Progenitor cell of endocrine pancreas (in vitro differentiated cells): ENCODE measurements at places on chromosomes 16 and 17. TPM values are rescaled to one million over a fixed set of nuclear protein-coding genes. Genes with fewer than 3 reads are reported as not detected.

- no peaks in the 10 kb centered on the region for H3K4me1 ChIP-seq
- H3K36me3 ChIP-seq: peaks cover 21% of the 10 kb centered on the region
- DNase-seq: no peak
- no peak overlapping the region for H3K27ac ChIP-seq
These were observed 11.3 kb downstream of the NUBP1 start for GRCh38 chr16:10754941-10755340.

DNA sequence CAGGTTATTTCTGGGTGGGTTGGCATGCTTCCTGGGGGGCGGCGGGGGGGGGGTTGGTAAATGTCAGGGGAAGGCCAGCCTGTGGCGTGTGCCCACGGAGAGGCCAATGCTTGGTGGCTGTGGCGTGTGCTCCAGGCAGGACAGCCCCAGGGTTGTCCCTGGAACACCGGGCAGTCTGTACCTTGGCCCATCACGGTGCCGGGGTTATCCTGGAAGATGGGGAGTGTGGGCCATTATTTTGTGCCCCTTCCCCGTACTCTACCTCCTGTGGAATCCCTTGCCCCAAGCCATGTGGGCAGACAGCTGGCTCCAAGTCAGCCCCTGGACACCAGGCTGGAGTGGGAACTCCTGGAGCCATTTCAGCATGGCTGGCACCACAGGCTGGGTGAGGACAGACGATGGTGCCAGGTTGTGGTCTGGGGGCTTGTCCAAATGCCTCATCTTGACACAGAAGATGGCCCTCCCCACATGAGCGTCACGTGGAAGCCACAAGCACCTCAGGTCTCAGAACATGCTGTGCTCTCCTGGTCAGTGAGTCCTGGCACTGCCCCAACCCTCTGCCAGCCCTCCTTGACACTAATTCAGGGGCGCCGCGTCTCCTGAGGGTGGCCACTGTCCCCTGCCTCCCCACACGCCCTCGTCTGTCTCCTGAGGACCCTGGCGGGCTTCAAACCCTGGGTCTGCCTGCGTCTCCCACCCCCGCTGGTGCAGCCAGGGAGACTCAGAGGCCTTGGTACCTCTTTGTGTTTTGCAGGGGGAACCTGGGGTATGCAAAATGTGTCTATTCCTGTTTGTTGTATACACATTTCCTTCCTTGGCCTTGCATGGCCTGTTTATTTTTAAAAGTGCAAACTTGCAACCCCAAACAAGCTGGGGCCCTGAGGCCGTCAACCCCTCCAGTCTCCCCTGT lies 4.3 kb downstream of the SLC16A3 start:
- H3K4me3 ChIP-seq: no peak overlapping the region
- peaks cover 5% of the 10 kb centered on the region for H3K27me3 ChIP-seq
- H3K36me3 ChIP-seq: peaks cover 2% of the 10 kb centered on the region
- DNase-seq: no peak
- peaks cover 8% of the 10 kb centered on the region for H3K4me1 ChIP-seq

- no peaks in the 10 kb centered on the region for H3K36me3 ChIP-seq
- H3K27ac ChIP-seq: no peak overlapping the region
- H3K4me1 ChIP-seq: no peaks in the 10 kb centered on the region
- DNase-seq: no peak
- H3K27me3 ChIP-seq: no peaks in the 10 kb centered on the region
- no peak overlapping the region for H3K4me3 ChIP-seq
These were observed 616.7 kb downstream of the KCNJ2 start for GRCh38 chr17:70786081-70786480.

The TAF15 gene
- 282 and 287 TPM in 2 replicates for total RNA-seq

The GPR142 gene
- 6.0 and 6.6 TPM in 2 replicates for total RNA-seq

The SOCS3 gene
- total RNA-seq: 5.4 and 5.8 TPM in 2 replicates

The ASGR1 gene
- 10.6 and 11.1 TPM in 2 replicates for total RNA-seq

DNA sequence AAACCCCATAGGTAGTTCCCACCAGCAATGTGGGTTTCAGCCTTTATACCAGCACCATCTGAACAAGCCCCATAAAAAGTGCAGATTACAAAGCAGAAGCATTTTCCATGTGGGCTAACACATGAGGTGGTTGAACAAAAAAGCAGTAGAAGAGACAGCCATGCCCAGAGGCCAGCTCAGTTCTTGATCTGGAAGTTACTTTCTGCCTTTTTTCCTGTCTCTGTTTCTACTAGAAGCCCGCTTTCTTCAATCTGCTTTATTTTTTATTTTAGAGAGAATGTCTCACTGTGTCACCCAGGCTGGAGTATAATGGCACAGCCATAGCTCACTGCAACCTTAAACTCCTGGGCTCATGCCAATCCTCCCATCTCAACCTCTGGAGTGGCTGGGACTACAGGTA lies 31.5 kb upstream of the APOH start:
- no peak overlapping the region for H3K27ac ChIP-seq
- no peak overlapping the region for H3K4me3 ChIP-seq
- no peaks in the 10 kb centered on the region for H3K4me1 ChIP-seq
- H3K27me3 ChIP-seq: no peaks in the 10 kb centered on the region
- H3K36me3 ChIP-seq: no peaks in the 10 kb centered on the region

The SLC7A6OS gene
- 23.9 and 25.9 TPM in 2 replicates for total RNA-seq

- no peak overlapping the region for H3K27ac ChIP-seq
- H3K36me3 ChIP-seq: no peaks in the 10 kb centered on the region
- no peak for DNase-seq
- peaks cover 12% of the 10 kb centered on the region for H3K27me3 ChIP-seq
- H3K4me3 ChIP-seq: no peak overlapping the region
These were observed 108.1 kb downstream of the SNX11 start for GRCh38 chr17:48215583-48216139.

DNA sequence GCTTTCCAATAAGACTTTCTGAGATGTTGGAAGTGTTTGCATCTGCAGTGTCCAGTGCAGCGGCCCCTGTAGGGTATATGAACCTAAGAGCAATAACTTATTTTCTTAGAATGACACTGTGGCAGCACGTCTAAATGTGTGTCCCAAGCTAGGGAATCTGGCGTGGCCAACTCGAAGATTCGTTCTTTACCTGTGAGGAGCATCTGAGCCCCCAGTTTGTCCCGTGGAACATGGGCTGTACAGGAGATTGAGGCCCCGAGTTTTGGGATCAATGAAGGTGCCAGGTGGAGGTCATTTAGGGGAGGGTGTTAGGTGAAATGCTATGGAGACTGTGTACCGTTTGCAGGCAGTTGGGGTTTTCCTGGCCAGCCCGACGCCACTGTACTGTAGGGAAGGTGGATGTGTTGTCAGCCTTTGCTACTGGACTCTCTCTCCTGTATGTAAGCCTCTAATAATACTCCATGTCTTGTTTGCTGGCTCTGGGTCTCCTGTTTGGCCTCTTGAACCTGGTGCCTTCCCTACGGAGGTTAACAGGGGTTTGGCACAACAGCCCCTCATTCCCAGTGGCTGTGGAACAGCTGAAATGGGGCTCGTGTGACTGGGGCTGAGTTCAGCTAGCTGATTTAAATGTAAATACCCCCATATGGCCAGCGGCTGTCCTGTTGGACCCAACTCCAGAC lies 45.5 kb upstream of the SDK2 start:
- no peak overlapping the region for H3K27ac ChIP-seq
- H3K36me3 ChIP-seq: no peaks in the 10 kb centered on the region
- H3K4me1 ChIP-seq: no peaks in the 10 kb centered on the region

DNA sequence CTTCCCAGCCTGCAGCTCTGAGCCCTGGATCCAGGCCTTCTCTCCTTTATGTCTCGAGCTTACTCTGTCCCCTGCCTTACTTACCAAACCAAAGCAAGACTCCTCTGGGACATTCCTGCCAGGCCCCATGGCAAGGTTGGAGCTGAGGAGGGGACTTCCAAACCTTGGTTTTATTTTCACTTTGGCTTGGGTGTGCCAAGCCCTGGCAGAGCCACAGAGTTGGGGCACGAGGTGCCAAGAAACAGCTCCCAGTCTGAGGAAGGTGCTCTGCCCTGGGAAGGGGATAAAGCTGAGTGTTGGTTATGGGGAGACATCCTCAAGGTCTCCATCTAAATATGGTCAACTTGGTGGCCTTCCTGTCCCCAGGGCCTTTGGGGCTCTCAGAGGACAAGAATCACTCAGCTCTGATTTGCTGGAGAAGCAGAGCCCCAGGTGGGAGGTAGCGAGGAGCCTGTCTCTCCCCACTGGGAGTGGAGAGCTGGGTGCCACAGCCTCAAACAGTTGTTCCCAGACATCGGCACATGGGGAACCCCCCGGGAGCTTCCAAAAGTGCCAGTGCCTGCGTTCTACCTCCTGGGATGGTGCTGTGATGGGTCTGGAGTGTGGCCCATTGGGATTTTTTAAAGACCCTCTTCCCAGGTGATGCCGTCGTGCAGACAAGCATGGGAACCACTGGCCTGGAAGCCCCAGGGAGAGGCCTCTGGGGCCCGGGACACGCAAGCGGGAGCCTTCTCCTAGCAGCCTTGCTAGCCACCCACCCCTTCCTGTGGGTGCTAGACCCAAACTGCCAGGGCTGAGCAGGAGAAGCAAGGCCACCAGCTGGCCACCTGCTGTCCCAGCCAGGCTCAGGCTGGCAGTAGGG lies 10.3 kb downstream of the NLRC5 start:
- no peak for DNase-seq
- H3K36me3 ChIP-seq: no peaks in the 10 kb centered on the region
- no peak overlapping the region for H3K4me3 ChIP-seq
- H3K27ac ChIP-seq: no peak overlapping the region
- peaks cover 22% of the 10 kb centered on the region for H3K27me3 ChIP-seq
- H3K4me1 ChIP-seq: no peaks in the 10 kb centered on the region

The PLEKHH3 gene
- total RNA-seq: 14.1 and 16.2 TPM in 2 replicates

The RAB26 gene
- total RNA-seq: 20.4 and 23.3 TPM in 2 replicates

The SLFN12 gene
- total RNA-seq: 16.6 and 17.7 TPM in 2 replicates

DNA sequence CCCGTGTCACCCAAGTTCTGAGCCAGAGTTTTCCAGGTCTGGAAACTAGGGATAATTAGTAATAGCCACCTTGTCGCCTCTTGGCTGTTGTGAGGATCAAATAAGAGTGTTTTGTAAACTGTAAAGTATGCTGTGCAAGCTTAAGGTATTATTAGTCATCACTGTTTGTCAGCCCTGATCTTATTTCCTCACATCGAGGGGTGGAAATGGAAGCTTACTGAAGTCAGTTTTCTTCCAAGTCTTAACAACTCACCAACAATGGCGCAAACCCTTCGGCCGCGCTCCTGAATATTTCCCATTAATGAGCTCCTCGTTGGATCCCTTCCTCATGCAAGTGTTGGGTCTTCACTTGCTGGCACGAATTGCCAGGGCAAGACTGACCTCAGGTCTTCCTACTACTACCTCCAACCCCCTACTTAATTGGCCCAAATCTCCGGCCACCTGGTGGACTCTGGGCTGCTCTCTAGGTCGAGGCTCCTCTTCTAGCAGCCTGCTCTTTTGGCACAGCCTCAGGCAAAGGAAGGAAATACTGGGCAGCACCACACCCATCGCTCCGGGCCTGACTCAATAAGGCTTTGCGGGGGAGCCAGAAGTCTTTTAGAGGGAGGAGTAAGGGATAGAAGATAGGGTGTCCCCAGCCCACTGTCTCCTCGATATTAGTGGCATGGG lies 885 bp upstream of the SLC35B1 start:
- H3K4me3 ChIP-seq: peak overlapping the region; percentile 94
- peak overlapping the region; percentile 25 for H3K27ac ChIP-seq
- peaks cover 5% of the 10 kb centered on the region for H3K36me3 ChIP-seq
- no peak for DNase-seq

- H3K27me3 ChIP-seq: peaks cover 18% of the 10 kb centered on the region
- DNase-seq: no peak
- no peak overlapping the region for H3K27ac ChIP-seq
- peaks cover 8% of the 10 kb centered on the region for H3K36me3 ChIP-seq
These were observed 278 bp downstream of the RAB11FIP3 start for GRCh38 chr16:425740-426114.

- H3K27ac ChIP-seq: peak within 1 kb of the TSS; percentile 56
- H3K4me1 ChIP-seq: peaks cover 7% of the 10 kb centered on the region
- H3K4me3 ChIP-seq: peak within 1 kb of the TSS; percentile 72
- H3K36me3 ChIP-seq: no peaks in the 10 kb centered on the region
- DNase-seq: peak; percentile 24
These were observed at the start of gene RPRML for GRCh38 chr17:46979147-46979863. RPRML (minus strand) TSS chr17:46979253; CDS start chr17:46979007, 246 bp downstream.

DNA sequence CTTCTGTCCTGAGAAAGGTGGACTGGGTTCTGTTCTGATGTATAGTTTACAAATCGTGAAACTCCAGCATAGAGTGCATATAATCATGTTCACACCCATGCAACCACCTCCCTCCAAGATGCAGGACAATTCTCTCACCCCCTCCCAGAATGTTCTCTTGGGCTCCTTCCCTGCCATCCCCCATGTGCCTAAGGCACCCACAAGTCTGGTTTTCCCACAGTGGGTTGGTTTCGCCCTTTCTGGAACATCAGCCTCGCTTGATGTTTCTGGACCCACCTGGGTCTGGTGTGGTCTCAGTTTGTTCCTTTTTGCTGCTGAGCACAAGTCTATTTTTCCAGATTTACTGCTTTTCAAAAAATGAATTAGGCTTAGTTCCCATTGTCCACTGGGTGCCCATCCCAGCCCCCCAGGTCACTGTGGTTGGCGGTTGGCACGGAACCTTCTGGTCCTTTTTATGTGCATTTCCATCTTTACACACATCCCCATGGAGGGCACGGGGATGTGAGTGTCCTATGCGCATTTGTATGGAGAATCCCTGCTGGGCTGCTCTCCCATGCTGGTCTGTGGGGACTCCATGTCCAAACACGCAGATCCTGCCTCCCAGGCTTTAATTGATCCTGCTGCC lies 19.0 kb downstream of the MAP2K3 start:
- H3K27ac ChIP-seq: no peak overlapping the region
- DNase-seq: no peak
- H3K4me3 ChIP-seq: no peak overlapping the region

GRCh38 chr17:10013365-10014112 lies 108.5 kb upstream of the RCVRN start:
- peaks cover 11% of the 10 kb centered on the region for H3K27me3 ChIP-seq
- H3K4me1 ChIP-seq: no peaks in the 10 kb centered on the region
- H3K27ac ChIP-seq: no peak overlapping the region
- H3K36me3 ChIP-seq: no peaks in the 10 kb centered on the region

The FOXL1 gene
- not detected in 2 replicates for total RNA-seq

- peaks cover 45% of the 10 kb centered on the region for H3K27me3 ChIP-seq
- no peaks in the 10 kb centered on the region for H3K36me3 ChIP-seq
- no peak overlapping the region for H3K4me3 ChIP-seq
- no peak for DNase-seq
- no peak overlapping the region for H3K27ac ChIP-seq
- H3K4me1 ChIP-seq: peaks cover 2% of the 10 kb centered on the region
These were observed 1.9 kb downstream of the USH1G start for GRCh38 chr17:74921026-74921681.

The SLC13A5 gene
- 0.93 and 1.1 TPM in 2 replicates for total RNA-seq

The ZFP90 gene
- 58.6 and 60.3 TPM in 2 replicates for total RNA-seq
